ENCODE measurements at places on chromosomes 13 and 19. TPM values are rescaled to one million over a fixed set of nuclear protein-coding genes. Genes with fewer than 3 reads are reported as not detected.

Gene CALR3
- 0.05 TPM for total RNA-seq

Gene FPR3
- 14.1 TPM for total RNA-seq

GRCh38 chr13:98575904-98576199, 1.1 kb downstream of the STK24 start:
- DNase-seq, result no peak
- peak overlapping the region; percentile 83 for H3K27ac ChIP-seq
- H3K4me1 ChIP-seq, result peaks cover 27% of the 10 kb centered on the region
- no peaks in the 10 kb centered on the region for H3K27me3 ChIP-seq
- peak overlapping the region; percentile 97 for H3K4me3 ChIP-seq

Gene CACNG8
- not detected for total RNA-seq

All from thymus (tissue), 14 donors.